ENCODE measurements at places on chromosomes 11 and 22. TPM values are rescaled to one million over a fixed set of nuclear protein-coding genes. Genes with fewer than 3 reads are reported as not detected.

DNA sequence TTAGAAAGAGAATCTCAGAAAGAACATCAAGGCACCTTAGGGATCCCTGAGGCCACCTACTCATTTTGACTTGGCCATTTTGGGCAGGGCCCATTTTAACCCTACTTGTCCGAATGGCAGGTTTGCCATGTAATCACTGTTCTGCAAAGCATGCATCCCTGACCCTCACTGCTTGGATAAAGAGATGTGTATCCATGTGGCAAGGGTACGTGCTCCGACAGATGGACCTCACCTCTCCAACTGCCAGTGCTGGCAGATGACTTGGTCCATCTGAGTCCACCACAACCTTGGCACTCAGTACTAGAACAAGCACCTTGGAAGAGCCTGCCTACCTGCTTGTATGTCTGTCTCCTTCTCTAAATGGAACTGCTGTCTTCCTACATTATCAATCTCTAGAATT lies 139.4 kb downstream of the SPATA19 start:
- no peak for DNase-seq

DNA sequence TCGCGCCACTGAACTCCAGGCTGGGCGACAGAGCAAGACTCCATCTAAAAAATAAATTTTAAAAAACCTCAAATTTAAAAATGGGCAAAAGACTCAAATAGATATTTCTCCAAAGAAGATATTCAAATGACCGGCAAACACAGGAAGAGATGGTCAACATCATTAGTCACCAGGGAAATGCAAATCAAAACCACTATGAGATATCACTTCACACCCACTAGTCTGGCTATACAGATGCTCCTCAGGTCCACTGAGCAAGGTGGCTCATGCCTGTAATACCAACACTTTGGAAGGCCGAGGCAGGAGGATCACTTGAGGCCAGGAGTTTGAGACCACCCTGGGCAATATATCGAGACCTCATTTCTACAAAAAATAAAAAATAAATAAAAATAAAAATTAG lies 43.3 kb upstream of the SLC35C1 start:
- no peak for DNase-seq

DNA sequence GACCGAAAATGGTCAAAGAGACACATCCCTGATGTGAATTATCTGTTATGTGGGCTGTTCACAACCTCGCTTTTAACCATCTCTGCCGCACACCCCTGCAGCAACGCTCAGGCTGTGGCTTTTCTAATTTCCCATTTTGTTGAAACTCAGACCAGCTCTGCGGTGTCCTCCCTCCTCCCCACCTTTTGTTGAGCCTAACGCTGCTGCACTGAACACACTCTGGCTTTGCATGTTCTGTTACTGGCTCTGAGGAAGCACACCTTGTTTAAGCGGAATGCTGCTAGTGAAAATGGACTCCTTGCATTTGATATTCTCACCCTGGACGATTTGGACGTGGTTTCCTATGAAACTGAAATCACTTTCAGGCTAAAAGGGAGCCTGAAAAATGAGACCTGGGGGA lies 198.5 kb upstream of the MTNR1B start:
- DNase-seq = no peak

Gene TLCD5
- total RNA-seq = 1.5 TPM

GRCh38 chr11:25981998-25982397 lies 349.9 kb upstream of the ANO3 start:
- DNase-seq = no peak

Gene OR10A2
- total RNA-seq = not detected

- no peak for DNase-seq
These were observed 136.0 kb downstream of the LRRC4C start for GRCh38 chr11:41323446-41323845.

DNA sequence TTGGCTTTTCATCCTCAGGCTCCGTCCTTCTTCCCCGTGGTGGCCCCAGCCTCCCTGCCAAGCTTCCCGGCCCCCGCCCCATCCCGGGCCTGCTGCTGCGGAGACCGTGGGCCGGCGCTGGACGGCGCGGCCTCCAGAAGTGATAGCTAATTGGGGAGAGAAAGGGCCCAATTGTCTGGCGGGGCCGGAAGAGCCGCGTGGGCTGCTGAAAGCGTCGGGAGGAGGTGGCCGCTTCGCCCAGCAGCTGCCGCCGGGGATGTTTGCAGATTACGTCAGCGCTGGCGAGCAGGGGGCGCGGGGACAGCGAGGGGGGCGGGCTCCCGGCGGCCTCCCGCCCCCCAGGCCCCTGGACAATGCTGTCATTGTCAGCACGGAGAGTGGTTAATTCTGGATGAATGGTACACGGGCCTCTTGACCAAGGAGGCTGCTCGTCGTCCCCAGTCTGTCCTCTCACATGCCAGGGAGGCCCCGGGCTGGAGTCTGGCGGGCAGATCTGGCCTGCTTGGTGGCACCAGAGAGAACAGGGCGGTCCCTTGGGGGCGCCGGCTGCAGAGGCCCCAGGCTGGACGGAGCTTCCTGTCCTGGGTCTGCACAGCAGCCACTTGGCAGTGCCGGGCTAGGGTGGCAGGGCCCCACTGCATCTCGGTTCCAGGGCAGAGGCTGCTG lies 1.6 kb downstream of the SMIM38 start:
- no peak for DNase-seq

GRCh38 chr11:79897896-79898295 lies 457.1 kb upstream of the TENM4 start:
- no peak for DNase-seq

GRCh38 chr22:36671404-36671803 lies 32.1 kb downstream of the CACNG2 start:
- DNase-seq = no peak

GRCh38 chr11:124760205-124760652 lies 1.9 kb downstream of the ESAM start:
- DNase-seq = no peak

- DNase-seq = no peak
These were observed 15.2 kb upstream of the EIF3D start for GRCh38 chr22:36544107-36544620.

All from CD8-positive, alpha-beta memory T cell (primary cell).